ENCODE measurements at places on chromosomes 7 and 10. TPM values are rescaled to one million over a fixed set of nuclear protein-coding genes. Genes with fewer than 3 reads are reported as not detected.

GRCh38 chr10:19908991-19909696 lies 92.9 kb downstream of the PLXDC2 start:
- no peak for DNase-seq

- no peak for DNase-seq
These were observed 55.0 kb upstream of the JCAD start for GRCh38 chr10:30114401-30114800.

Gene FAM237B
- not detected for total RNA-seq

DNA sequence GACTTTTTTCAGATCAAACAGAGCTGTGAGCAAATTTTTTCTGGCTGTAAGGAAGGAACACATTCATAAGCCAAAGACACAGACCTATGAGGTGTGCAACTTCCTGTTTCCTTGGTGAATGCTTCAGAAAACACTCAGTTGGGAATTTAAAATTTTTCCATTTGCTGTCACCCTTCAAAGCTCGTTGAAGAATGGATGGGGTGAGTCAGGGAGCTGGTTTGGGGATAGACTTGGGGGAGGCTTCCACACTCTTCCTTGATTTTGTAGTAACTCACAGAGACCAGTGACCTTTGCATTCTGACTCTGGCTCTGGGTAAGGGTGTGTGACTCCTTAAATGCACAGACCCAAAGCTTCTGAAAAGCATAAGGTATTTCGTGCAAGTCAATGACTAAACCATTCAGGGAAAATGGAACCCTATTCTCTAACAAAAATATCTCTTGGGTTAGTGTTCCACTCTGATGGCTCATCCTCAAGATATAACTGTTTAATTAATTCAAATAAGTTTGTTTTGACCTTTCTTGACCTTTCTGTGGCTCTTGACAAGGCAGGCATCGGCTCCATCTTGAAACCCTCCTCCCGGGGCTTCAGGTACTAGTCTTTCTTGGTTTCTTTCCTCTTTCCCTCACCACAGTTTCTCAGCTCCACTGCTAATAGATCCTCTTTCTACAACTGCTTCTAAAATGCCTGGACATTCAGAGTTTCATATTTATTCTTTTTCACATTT lies 227.8 kb upstream of the INHBA start:
- no peak for DNase-seq

Gene PEX1
- 12.4 TPM for total RNA-seq

Gene PPRC1
- 68.2 TPM for total RNA-seq

DNA sequence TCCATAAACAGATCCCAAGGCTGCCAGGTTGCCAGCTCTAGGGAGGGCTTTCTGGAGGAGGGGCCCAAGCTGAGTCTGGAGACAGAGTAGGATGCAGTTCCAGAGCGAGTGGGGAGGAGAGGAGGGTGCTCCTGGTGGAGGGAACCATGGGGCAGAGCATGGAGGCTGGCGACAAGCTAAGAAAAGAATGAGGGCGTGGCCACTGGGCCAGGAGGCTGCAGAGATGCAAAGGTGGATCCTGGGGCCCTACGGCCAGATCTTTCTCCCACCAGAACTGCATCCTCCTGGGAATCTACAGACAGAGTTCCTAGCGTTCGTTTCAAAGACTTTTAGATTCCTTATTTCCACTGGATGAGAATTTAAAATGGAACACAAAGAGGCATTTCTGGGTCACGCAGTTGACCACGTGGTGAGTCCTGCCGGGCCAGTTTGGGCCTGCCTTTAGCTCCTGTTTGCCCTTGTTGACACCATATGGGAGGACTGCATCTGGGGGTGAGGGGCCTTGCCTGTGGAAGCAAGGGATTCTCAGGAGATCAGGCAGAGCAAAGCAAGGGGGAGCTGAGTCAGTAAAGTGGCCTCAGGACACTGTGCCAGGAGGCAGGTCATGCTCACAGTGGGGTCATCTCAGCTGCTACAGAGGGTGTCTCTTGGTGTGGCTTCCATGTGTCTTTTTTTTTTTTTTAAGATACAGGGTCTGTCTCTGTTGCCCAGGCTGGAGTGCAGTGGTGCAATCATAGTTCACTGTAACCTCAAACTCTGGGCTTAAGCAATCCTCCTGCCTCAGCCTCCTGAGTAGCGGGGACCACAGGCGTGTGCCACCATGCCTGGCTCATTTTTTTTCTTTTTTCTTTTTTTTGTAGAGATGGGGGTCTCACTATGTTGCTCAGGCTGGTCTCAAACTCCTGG lies 137.8 kb downstream of the SH3PXD2A start:
- DNase-seq = peak; percentile 23

Measured in MCF 10A (cell line).